Activated naive CD4-positive, alpha-beta T cell treated with anti-CD3 and anti-CD28 coated beads for 36 hours (primary cell): ENCODE measurements at places on chromosomes 2 and 18. TPM values are rescaled to one million over a fixed set of nuclear protein-coding genes. Genes with fewer than 3 reads are reported as not detected.

- DNase-seq, result peak; percentile 59
Measured at GRCh38 chr18:77208964-77209363, 40.7 kb upstream of the GALR1 start.

DNA sequence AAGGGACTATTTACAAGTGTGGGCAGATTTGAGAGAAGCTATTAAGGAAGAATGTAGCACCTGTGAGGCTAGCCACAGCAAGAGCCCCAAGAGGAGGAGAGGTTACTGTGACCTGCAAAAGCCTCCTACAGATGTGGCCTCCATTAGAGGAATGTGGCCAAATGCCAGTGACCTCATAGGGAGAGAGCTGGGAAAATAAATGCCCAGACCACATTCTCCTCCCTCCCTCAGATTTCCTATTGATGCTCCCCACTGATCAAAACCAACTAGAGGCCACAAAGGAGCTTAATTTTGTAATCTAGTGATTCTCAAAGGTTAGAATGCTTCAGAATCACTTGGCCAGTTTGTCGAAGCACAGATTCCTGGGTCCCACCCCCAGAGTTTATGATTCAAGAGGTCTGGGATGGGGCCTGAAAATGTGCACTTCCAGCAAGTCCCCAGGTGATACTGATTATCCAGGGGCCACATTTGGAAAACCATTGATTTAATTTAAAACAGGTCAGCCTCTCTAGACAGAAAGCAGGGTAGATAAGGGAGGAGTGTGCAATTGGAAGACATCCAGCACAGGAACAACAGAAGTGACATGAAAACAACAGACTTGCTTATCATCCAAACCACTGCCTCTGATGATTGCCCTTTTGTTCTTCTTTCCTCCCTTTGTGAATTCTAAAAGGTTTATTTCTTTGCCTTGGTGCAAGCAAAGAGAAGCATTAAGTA is 61.2 kb upstream of the RBBP8 start:
- DNase-seq, result no peak

GRCh38 chr2:161096336-161096735 is 63.9 kb upstream of the TANK start:
- no peak for DNase-seq

DNA sequence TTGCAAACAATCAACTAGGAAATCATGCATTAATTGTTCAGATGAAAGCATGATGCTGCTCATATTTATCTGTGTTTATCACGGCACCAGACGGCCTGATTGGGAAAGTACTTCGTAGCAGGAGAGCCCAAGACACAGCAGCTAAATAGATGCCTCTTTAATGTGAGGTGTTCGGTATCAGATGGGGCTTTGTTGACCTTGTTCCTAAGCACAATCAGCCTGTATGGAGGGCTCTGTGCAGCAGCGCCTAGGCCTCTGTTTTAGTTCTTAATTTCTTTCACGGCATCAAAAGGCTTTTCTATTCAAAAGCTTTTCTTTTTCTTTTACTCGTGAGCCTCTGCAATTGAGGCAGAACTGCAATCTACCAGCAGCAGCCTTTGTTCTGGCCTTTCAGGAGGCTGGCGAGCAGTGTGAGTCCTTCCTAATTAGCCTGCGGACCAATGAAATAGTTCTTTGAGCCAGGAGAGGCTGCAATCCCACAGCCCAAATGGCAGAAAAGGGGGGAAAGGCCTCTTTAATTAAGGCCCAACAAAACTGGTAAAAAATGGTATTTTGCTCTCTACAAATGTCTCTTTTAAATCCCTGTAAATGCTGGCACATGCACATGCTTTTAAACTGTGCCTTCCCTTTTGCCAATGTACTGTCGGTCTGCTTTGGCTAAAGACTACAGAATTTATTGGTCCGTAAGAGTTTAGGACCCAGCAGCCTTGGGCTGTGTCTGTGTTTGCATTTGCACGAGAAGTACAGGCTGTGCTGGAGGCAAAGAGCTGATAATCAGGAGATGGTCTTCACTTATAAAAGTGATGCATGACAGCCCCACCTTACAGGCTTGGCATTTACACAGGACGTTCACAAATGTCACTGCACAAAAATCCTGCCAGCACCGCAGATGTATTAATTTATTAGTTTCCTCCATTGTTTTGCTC is 159.6 kb downstream of the RND3 start:
- DNase-seq, result no peak

The CDCA7 gene
- 74.7 TPM for total RNA-seq

The EFR3B gene
- 0.41 TPM for total RNA-seq

The GALR1 gene
- not detected for total RNA-seq

DNA sequence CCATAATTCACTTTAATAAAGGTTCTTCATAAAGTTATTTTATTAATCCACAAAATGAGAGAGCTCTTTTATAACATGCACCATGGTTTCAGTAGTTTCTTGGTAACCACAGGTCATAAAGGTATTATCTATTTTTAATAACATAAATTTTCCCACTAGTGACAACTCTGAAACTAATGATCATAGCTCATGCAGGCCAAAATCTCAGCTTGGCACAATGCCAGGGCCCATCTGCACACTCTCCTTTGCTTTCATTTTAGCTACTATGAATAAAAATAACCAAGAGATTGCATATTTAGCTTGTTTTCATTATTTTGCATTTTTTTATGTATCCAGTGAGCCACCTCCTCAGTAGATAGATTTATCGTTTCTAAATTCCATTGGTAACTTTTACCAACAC is 691.8 kb upstream of the CHAC2 start:
- no peak for DNase-seq

- DNase-seq, result no peak
Measured at GRCh38 chr2:26776195-26776800, 9.6 kb upstream of the CENPA start.

DNA sequence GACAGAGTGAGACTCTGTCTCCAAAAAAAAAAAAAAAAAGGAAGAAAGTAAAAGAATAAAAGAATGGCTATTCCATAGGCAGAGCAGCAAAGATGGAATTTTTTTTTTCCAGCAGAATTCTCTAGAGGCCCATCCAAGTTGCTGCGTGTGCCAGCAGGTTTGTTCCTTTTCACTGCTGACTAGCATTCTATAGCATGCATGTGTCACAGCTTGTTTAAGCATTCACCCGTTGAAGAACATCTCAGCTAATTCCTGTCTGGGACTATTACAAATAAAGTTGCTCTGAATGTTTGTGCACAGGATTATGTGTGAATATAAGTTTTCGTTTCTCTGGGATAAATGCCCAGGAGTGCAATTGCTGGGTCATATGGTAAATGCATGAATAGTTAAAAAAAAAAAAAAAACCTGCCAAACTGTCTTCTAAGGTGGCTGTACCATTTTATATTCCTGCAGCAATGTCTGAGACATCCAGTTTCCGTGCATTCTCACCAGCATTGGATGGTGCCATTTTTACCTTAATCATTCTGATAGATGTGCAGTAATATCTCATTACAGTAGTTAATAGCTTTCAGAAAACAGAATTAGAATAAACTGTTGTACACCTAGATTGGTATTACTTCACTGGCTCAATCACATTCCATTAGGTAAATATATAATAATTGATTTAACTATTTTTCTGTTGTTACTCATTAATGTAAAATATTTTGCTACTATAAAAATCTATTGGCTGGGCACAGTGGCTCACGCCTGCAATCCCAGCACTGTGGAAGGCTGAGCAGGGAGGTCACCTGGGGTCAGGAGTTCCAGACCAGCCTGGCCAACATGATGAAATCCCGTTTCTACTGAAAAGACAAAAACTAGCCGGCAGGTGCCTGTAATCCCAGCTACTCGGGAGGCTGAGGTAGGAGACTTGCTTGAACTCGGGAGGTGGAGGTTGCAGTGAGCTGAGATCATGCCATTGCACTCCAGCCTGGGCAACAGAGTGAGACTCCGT is 47.5 kb upstream of the ASAP2 start:
- DNase-seq, result no peak

- DNase-seq, result no peak
Measured at GRCh38 chr18:68316636-68317035, 398.3 kb downstream of the TMX3 start.

The DYNC2LI1 gene
- 8.9 TPM for total RNA-seq

The SERPINB12 gene
- not detected for total RNA-seq

GRCh38 chr2:2222931-2223330 is 108.1 kb downstream of the MYT1L start:
- DNase-seq, result peak; percentile 5

DNA sequence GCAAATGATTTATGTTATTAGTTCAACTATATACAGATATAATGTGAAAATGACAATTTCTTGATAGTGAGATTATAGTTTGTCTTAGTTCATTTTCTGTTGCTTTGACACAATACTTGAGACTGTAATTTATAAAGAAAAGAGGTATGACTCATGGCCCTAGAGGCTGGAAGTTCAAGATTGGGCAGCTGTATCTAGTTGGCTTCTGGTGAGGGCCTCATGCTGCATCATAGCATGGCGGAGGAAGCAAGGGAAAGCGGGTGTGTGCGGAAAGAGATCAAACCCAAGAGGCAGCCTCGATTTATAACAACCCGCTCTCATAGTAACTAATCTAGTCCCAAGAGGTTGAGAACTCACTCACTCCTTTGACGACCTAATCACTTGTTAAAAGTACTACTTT is 11.4 kb downstream of the PLEKHA3 start:
- no peak for DNase-seq

- DNase-seq, result no peak
Measured at GRCh38 chr2:188326669-188327301, 35.1 kb downstream of the GULP1 start.

DNA sequence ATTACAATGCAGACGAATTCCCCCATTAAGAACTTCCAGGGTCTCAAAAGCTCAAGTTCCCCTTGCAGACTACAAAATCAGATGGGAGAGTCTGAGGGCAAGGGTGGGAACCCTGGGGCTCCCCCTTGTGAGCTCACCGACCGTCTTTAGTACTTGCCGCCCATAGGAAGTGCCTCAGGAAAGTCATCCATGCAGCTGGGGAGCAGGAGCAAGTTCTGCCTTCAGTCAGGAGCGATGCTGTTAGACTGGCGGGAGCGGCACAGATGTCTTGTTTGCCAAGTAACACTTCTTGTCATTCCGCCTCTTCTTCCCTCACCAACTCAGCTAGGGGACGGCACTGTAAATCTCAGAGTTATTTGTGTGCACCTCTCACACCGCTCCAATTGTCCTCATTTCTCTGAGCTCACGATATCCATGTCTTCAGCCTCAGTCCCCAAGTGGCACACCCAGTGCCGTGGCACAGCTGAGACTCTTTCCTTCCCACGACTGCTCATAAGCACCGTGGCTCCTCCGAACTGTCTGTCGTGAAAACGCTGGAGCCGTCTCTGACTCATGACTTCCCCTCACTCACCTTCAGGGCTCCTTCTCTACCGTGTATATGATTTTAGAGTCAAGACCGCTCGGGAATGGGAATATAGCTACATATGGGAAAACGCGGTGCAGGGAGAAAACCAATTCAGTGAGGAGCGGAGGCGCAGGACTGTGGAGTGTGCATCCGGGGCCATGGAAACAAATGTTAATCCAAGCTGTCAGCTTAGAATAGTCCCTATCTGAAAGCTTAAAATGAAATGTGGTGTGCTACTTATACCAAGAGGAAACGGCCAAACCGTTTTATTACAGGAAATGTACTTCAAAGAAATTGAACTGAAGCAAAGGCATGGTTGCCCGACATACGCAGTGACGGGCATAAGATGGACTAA is 34.0 kb downstream of the UXS1 start:
- DNase-seq, result peak; percentile 77

The CTIF gene
- total RNA-seq, result 4.1 TPM

GRCh38 chr18:35137632-35138031 is 96.4 kb downstream of the MAPRE2 start:
- no peak for DNase-seq

The SULT1C4 gene
- not detected for total RNA-seq

DNA sequence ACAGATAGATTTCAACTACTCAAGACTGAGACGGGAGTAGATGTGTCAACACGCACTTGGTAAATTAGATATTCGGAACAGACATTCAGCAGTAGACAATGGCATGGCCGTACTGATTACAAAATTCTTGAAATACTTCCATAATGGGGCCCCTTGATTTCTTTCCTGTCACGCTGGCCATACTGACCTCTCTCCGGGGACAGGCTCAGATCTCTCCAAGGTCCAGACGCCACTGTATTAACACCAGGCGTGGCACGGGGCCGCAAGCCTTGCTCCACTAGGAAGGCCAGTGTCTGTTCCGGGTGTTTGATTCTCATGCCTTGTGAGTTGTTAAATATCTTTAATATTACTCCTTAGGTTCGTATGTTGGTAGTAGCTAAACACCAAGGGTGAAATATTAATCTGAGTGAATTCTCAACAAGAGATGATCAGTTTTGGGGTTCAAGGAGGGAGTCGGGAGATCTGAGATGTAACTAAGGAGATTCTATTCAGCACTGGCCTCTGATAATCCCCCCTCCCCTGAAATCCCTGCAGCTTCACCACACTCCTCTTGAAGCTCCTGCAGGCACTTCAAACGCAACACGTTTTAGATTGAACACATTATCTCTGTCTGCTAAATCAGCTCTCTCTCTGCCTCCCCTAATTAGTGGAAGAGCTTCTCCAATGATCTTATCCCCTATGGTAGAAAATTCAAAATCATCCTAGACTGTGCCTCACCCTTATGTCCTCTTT is 2.2 kb upstream of the EHD3 start:
- DNase-seq, result no peak

GRCh38 chr18:33585431-33585775 is 7.4 kb downstream of the ASXL3 start:
- no peak for DNase-seq

- DNase-seq, result no peak
Measured at GRCh38 chr2:215885536-215885935, 127.8 kb downstream of the MREG start.

DNA sequence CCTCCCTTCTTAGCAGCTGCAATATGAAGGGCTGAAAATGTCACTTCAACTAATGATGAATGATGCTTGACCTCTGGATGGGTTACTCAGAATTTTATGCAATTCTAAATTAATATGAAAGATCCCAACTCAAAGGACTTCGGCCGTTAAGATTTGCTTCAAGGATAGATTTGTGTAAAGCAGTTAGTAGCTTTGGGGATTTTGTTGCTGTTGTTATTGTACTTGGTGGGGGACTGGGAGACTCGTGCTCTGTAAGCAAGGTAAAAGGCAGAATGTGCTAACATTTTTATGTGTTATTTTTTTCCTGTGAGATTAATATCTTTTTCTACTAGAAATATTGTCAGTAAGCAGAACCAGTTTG is 478.8 kb downstream of the ARHGAP15 start:
- no peak for DNase-seq

DNA sequence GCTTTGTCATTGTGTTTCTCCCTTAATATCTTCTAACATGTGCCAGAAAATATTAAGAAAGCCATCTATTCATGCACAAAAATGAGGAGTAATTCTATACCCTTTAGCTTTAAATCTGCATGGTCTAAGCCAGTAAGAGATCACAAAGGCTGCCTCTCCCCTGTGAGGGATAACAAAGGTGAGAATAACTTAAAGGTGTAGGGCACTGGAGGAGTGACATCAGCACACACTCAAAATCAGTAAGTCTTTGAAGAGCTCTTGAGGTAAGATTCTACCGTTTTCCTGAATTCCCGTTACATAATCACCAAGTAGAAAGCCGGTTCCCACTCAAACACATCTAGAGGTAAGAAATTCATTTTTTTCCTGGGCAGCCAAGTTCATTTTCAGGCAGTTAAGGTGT is 123.9 kb upstream of the SULT1C3 start:
- no peak for DNase-seq
